T1000 (cell line): ENCODE measurements at places on chromosomes 12 and 14.
A peak's percentile ranks its signal among the peaks of the same experiment; 100 is the strongest.

GRCh38 chr12:124115976-124116690, 143.1 kb downstream of the ZNF664 start:
- no peak for DNase-seq

DNA sequence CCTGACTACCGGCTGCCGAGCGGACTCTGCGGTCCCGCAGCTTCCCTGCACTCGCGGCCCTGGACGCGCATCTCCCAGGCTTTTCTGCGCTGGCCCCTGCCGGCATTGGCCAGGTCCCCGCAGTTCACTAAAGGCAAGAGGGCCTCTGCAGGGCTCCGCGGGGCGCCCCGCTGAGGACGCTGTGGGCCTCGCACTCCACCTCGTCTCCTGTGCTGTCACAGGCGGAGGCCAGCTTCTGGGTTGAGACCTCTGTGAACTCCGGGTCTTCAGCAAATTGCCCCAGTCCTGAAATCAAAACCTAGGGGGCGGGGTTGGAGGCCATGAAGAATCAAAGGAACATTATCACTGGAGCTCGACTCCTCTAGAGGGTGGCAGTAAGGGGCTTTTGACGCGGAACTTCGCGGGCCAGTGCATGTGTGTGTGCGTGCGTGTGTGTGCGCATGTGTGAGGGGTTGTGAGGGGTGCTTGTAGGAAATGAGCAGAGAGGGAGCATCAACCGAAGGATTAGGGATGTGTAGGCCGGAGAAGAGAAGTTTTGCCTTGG, 68.5 kb upstream of the CAPRIN2 start:
- no peak for DNase-seq

- DNase-seq = no peak
These were observed 1377.5 kb upstream of the TMEM132C start for GRCh38 chr12:126889501-126889900.

DNA sequence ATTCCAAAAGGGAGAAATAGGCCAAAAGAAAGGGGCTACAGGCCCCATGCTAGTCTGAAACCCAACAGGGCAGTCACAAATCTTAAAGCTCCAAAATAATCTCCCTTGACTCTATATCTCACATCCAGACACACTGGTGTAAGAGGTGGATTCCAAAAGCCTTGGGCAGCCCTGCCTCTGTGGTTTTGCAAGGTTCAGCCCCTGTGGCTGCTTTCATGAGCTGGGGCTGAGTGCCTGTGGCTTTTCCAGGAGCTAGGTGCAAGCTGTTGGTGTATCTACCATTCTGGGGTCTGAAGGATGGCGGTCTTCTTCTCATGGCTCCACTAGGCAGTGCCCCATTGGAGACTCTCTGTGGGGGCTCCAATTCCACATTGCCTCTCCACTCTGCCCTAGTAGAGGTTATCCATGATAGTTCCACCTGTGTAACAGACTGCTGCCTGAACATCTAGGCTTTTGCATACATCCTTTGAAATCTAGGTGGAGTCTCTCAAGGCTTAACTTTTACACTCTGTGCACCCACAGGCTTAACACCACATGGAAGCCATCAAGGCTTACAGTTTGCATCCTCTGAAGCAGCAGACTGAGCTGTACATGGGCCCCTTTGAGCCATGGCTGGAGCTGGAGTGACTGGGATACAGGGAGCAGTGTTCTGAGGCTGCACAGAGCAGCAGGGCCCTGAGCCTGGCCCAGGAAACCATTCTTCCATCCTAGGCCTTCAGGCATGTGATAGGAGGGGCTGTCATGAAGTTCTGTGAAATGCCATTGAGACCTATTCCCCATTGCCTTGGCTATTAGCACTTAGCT, 66.5 kb upstream of the ABCD2 start:
- DNase-seq = no peak

- DNase-seq = no peak
These were observed 137.2 kb upstream of the NCOR2 start for GRCh38 chr12:124704619-124705018.

GRCh38 chr12:102680304-102680703, 199.9 kb upstream of the IGF1 start:
- no peak for DNase-seq

DNA sequence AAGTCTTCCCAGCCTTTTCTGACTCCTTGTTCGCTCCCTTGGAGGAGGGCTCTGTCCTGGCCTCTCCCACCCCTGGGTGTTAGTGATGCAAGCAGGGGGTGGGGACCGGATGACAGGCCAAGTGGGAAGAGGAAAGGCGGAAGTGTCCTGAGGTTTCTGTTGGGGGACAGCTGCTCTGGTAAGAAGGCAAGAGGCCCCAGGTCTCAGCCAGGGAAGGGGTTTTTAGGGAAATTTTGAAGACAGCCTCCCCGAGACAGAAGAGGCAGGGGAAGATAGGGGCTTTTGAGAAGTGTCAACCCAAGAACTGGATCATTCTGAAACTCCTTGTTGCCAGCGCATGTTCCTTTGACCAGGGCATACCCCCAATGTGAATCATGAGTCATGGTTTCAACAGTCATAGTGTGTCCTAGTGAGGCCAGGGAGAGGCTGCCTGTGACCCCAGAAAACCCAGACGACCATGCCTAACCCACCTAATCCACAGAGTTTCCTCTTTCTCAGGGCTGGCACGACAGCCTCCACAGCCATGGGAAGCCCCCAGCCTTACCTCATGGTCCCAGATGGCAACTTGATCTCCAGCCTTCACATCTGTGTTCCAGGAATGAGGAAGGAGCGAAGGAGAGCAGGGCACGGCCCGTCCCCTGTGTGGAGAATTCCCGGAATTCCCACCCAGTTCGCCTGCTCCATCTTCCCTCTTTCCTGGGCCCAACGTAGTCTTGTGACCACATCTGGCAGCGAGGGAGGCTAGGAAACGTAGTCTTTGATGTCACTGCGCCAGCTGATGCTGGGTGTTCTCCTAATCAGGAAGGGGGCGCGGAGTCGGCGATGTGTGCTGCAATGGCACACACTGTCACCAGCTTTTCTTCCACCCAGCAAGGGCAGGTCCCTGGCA, 4.9 kb upstream of the GPR132 start:
- DNase-seq = no peak

DNA sequence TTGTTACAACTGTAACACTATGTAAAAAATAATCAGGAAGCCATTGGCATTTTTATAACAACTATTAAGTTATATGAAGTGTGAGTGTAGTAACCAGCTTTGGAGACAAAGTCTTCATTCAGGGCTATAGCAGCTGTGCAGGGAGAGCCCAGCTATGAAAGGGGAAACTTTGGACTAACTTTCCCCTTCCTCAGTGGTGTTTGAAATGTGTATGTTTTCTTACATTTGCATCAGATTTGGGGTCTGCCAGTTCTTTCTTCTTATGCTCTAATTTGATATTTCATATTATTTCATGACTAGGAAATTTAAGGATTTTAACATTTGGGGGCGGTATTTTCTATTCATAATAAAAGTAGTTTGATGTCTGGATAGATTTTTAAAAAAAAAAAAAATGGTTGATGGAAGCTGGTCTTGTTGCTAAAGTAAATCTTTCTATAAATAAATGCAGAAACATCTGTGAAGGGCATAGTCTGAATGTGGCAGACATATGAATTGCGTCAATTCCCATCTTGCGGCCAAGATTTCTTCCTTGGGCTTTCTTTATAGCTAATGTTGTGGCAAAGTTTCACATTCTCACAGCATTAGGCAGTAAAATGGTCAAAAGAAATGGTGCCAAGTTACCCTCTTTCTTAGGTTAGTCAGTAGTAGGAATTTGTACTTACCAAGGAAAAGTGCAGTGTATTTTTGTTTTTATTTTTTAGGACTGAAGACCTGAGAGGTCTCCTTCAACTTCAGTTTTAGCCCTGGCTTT, 35.6 kb downstream of the RASSF8 start:
- no peak for DNase-seq

DNA sequence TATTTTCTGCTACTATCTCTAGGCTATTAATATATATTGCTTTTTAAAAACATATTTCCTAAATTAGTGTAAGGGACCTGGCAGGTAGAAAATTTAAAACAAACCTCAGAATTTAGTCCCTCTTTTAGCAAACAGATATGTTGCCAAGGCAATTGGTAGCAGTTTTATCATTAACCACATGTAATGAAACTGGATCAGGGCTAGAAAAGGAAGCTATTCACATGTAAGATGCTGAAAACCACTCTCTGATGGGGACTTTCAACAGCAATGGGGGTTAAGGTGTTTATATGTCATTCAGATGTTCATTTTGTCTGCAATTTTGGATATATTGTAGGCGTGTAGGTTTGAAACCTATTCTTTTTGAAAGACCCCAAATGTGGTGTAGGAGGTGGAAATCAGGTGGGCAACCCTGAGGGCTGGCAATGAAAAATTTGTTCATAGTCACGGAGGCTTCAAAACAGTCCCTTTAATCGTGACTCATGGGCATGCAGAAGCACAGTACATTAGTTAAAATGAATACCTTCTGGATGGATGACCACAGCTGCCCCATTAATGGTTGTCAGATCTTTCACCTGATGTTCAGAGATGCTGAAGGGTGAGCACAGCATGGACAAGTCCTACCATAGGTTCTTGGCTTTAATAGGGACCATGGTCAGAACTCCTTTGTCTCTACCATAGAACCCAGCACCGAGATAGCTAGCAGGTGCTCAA, 5.9 kb upstream of the PKP2 start:
- no peak for DNase-seq

- DNase-seq = peak; percentile 56
These were observed 50.7 kb downstream of the A2M start for GRCh38 chr12:9064815-9065606.

DNA sequence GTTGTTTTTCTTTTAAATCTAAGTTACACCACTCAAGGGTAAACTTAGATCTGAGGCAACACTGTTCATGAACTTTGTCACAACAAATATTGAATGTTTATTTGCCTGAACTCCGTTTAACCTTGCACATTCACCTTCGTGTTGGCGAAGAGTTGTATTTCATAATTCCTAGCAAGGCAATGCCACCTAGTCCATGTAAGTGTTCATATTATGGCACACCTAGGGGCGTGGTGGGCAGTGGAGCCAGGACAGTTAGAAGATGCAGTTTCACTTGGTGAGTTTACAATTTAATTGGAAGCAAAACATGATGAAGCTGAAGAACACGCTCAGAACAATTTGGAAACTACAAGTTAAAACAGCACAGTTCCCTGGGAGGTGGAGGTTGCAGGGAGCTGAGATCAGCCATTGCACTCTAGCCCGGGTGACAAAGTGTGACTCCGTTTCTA, 30.4 kb upstream of the GNPNAT1 start:
- no peak for DNase-seq
